ENCODE measurements at places on chromosomes 16 and 17.

- DNase-seq = no peak
Measured at GRCh38 chr17:46782250-46782953, 36.1 kb downstream of the WNT3 start.

DNA sequence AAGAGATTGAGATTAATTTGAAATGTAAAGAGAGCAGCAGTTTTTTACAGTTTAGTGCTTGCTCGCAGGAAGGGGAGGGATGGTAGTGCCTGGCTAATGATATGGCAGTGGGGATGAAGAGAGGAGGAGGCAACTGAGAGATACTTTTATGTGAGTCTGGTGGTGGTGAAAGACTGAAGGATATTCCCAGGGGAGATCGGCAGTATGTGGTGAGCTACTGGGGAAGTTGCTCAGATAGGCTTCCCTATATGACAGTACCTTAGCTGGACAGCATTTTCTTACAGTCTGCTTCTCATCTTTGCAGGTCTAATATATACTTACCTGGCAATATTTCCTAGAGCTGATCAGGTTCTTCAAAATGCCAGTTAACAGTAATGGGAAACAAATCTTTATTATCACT lies 8.6 kb downstream of the CEP95 start:
- no peak for DNase-seq

DNA sequence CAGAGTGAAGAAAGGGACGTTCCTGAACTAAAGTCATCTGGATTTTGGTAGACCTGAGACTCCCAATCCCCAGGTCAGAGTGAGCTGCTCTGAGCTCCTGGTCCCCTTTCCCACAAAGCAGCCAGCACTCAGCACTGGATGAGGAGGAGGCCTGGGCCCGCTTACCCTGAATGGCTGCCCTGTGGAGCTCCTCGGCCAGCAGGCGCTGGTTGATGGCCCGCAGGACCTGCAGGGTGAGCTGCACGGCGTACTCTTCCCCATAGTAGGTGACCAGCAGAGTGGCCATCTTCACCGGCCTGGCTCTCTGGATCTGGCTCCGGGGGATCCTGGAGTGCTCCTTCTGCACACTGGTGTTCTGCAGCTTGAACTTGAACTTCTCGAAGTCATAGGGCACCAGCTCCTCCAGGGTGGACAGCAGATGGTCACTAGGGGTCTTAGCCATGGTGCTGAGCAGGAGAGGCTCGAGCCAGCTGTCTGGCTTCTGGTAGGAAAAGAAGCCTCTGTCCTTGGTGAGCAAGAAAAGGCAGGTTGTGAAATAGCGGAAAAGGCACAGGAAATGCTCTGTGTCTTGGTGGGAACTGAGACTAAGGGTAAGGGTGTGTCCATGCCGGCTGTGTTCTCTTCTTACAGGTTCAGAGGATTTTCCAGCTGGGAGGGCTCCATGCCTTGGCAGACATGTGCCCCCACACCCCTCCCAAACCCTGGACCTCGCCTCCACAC lies at the start of gene MEFV:
TSS of gene MEFV (minus strand) at position 488 of the 720 bp plus-strand sequence. CDS start at position 442, 46 bp downstream.
- DNase-seq = no peak

DNA sequence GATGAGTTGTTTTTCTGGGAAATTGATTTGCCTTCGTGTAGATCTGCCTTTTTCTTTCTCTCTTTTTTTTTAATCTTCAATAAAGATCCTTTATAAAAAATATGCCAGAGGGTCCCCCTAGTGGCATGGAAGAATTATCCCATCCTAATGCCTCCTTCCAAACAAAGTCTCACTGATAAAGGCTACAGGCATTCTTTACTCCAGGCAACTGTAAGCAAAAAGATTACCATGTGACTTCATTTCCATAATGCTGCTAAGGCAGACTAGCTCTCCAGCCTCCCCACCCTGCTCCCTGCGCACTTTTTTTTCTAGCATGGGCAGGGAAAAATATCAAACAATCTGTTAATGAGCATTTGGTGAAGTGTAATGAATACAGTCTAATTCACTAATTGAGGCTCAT lies 220.2 kb upstream of the CDH8 start:
- peak; percentile 82 for DNase-seq

GRCh38 chr17:6948562-6948961 lies 47.3 kb upstream of the ALOX12 start:
- no peak for DNase-seq

DNA sequence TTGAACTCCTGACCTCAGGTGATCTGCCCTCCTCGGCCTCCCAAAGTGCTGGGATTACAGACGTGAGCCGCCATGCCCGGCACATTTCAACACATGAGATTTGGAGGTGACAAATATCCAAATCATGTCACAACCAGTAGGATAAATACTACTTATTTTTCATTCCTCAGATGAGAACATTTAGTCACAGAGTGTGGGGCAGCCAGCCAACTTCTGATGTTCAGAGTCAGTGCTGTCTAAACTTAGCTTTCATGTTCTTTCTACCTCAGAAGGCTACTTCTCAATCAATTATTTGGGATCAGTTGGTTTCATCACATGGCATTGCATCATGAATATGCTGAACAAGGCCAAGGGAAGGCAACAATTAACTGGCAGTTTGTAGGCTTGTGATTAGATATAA lies 134.5 kb downstream of the CDH13 start:
- no peak for DNase-seq

All from brain (organoid and tissue), 16 donors.